ENCODE measurements at places on chromosomes 11 and 22.

DNA sequence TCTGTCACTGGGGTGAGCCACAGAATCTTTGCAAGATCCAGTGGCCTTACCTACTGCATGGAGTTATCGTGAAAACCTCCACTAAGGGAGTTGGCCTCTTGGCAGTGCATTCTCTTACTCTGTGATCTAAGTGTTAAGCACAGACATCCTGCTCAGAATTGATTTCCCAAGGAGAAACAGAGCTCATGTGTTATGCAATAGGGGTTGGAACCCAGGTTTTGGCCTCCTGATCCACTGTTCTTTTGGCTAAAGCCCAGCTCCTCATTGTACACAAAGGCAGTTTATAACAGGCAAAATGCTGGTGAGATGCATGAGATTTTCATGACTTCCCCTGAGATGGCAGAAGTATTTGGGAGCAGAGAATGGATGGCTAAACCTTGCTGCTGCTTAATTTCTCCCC is 11.8 kb downstream of the DTX4 start:
- DNase-seq = no peak

DNA sequence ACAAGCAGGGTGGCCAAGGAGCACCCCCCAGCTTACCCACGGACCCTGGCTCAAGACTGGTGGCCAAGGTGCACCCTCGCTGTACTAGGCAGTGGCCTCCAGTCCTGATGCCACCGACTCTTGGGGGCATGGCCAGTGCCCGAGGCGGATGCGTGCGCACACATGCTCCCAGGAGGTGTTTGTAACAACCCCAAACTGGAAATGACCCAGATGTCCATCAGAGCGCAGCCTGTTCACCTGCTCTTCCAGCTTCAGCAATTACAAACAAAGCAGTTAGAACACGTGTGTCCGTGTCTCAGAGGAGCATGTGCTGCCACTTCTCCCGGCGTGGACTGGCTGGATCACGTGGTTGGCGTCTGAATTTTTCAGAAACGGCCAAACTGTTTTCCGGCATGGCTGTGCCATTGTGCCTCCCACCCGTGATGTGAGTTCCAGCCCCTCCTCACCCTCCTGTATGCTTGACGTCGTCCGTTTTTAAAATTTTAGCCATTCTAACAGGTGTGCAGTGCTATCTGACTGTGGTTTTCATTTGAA is 7.1 kb upstream of the MUC6 start:
- DNase-seq = no peak

DNA sequence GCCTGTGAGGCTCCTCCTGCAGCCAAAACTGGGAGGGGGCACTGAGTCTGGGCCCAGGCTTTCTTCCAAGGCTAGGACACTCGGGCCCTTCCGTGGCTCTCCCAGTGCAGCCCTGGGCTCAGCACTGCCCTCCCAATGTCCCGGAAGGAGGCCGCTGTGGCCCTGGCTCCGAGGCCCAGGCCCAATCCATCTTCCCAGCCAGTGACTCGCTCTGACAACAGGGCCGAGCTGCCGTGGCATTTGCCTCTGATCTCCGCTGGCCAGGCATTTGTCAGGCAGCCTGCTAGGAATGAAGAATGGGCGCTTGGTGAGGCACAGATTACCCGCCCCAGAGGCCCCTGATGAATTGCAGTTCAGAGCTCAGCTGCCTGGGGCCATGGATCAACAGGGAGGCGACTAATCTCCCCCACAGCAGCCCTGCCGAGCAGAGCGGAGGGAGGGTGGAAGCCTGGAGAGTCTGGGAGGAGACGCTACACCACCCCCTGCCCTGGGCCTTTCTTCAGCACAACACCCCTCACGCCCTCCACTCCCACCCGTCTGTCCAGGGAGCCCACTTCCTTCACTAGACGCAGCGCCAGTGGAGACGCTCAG is 8.3 kb downstream of the FXYD2 start:
- DNase-seq = no peak

GRCh38 chr22:37167981-37168647 is 18.4 kb upstream of the IL2RB start:
- DNase-seq = no peak

DNA sequence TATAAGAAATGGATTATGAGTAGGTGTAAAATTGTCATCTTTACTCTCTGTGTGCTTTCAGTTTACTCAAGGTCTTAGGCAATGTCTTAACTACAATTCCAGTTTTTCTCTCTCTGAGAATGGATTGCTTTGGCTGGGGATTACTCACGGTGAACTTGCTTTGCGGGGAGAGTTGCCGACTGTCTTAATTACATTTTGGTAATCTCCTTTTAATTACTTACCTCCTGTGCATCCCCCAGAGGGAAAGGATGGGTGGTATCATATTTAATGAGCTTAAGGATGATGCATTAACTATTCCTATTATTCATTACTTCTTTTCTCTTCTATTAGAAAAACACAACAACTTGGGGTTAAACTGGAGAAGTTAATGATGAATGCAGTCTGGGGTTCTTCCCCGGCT is 159.4 kb downstream of the MPPED1 start:
- DNase-seq = no peak

- DNase-seq = no peak
Observed at GRCh38 chr11:72543849-72544542, 109.7 kb upstream of the CLPB start.

DNA sequence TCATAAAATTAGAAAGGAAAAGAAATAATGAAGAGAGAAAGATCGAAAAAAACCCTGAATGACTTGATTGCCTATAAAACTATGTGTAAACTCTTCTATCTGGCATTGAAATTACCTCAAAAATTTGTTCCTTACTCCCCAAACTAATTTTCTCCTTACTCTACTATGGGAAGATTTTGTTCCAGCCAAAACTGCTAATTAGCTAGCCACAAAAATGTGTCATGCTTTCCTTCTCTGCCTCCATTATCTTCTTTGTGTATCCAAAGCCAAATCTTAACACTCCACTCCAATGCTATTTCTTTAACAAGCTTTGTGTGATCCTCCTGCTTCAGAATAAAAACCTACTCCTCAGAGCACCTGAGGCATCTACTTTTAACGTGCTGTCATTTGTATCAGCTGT is 831.2 kb downstream of the METTL15 start:
- no peak for DNase-seq

GRCh38 chr22:21587803-21588611 is 20.5 kb downstream of the UBE2L3 start:
- DNase-seq = peak; percentile 38

DNA sequence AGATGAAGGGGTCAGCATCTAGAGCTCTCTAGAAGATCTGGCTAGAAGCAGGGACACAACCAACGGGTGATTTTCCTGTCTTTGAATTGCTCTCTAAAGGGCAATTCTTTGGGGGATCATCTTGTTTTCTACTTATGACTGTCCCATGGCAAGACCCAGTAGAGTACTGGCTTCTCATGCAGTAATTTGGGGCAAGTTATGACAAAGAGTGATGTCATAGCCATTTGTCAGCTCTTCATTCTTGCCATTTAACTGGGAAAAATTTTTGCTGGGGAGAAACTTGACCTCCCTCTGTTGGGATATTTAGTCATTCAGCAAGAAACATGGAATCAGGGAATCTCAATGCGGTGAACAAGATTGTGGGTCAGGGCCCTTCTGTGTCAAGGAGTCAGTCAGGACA is 80.4 kb downstream of the SLC1A2 start:
- no peak for DNase-seq

DNA sequence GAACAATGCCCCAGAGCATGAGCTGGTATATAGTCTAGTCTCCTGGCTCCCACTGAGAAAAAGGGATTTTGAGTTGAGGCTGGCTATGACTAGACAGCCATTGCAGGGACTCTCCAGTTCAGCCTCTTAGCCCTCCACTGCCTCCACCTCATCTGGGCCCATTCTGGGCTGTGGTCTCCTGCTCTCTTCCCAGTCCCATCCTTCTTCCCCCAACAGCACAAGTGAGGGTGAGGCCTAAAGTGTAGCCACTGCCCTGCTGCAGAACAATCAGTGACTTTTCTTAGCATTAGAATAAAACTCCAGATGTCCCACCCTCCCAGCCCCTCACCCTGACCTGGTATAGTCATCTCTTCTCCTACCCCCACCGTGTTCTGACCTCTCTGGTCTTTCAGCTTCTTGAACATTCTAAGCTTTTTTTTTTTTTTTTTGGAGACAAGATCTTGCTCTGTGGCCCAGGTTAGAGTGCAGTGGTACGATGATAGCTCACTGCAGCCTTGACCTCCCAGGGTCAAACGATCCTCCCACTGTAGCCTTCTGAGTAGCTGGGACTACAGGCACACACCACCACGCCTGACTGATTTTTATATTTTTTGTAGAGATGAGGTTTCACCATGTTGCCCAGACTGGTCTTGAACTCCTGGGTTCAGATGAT is 4.3 kb downstream of the MED15 start:
- DNase-seq = no peak

GRCh38 chr11:70233511-70233934 is 30.4 kb downstream of the FADD start:
- DNase-seq = no peak

DNA sequence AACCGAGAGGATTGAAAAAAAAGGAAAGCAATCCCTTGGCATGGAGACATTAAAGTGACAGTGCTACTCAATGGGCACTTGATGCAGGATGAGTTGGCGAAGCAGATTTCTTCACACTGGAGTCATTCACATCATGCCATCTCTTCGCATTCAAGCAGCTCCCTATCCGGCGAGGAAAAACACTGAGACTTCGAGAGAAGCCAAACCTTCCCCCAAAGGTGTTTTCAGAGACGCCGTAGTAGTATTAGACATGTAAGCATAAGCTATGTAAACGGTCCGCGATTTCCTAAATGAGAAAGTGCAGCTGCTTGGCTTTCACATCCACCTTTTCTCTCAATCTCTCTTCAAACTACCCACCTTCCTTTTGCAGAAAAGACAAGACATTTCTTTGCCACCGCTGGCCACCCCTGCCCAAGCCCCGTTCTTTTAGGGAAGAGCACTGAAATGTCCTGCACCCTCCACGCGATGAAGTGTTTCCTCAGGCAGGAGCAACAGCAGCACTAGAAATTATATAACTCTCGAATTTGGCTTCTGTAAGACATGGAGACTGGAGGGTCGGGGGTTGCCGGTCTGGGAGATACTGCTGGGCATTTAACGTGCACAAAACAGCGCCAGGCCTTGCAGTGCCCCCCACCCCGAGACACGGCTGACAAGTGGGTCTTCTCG is at the start of gene DLG2:
DLG2 (minus strand) TSS at position 13 of the 666 bp plus-strand sequence.
- DNase-seq = peak; percentile 16

GRCh38 chr22:35484651-35485556 is 55.7 kb upstream of the RASD2 start:
- no peak for DNase-seq

DNA sequence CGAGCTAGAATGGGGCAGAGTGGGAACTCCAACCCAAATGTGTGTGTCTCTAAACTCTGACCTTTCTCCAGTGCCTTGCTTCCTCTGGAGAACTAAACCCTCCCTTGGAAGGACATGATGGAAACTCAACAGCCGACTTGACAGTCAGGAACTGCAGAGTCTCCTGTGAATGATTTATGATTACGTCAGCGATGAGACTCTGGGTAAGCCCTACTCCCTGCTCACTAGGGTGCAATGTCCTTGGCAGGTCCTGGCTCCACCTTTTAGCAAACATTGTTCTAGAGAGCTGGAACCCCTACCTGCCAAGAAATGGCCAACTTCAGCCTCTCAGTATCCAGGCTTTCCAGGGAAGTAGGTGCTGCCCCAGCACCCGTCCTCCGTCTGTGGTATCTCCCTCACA is 96.1 kb upstream of the CD82 start:
- DNase-seq = no peak

GRCh38 chr22:49763138-49763537 is 64.5 kb downstream of the BRD1 start:
- DNase-seq = peak; percentile 3

- no peak for DNase-seq
Observed at GRCh38 chr11:112366777-112367176, 106.1 kb upstream of the PLET1 start.

DNA sequence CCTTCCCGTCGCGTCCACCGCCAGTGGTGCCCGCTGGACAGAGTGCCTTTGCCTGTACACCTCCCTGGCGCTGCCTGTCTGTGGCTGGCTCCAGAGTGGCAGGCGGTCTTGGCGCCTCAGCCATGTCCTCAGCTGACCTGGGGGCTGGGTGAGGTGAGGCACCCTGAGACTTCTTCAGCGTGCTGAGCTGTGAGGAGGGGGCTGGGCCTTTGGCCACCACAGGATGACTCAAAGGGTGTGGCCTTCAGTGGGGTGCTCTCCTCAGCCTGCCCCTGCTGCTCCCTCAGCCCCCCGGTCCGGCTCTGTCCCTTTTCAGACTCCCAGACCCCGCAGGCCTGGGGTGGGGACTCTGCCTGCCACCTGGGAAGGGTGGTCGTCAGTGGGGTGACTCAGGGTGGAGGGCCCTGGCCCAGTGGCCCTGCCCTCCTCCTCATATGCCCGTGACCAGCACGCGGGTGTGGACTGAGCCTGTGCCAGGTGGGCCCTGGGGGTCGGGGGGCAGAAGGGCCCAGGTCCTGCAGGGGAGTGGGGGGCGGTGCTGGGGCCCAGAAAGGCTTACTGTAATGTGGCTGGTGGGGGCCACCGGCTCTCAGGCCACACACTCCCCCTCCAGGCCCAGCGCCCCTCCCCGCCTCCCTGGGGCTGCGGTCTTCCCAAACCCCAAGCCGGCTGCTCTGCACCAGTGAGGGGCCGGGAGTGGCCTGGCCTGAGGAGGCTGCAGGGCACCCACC is 15.9 kb downstream of the CRELD2 start:
- DNase-seq = peak; percentile 64

- no peak for DNase-seq
Observed at GRCh38 chr11:95337175-95337957, 106.4 kb upstream of the SESN3 start.

DNA sequence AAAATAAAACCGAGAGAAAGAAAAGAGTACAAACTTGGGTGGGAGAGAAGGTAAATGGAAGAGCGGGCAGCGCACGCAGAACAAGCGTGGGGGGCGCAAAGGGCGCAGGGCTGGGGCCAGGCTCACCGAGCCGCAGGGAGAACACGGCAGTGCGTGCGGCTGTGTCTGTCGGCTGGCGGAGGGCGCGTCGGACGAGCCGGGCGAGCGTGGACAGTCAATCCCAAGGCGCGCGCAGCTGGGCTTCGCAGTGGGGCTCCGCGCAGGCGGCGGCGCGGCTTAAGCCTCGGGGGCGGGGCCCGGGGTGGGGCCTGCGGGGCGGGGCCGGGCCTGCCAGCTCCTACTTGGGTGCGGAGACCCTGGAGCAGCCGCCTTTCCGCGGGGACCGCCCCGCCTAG is at the start of gene UCP2:
UCP2 (minus strand) TSS at position 249 of the 395 bp plus-strand sequence. CDS start 4,465 bp downstream, outside the sequence.
- DNase-seq = peak; percentile 86

- no peak for DNase-seq
Observed at GRCh38 chr22:19805821-19806212, 45.2 kb downstream of the TBX1 start.

DNA sequence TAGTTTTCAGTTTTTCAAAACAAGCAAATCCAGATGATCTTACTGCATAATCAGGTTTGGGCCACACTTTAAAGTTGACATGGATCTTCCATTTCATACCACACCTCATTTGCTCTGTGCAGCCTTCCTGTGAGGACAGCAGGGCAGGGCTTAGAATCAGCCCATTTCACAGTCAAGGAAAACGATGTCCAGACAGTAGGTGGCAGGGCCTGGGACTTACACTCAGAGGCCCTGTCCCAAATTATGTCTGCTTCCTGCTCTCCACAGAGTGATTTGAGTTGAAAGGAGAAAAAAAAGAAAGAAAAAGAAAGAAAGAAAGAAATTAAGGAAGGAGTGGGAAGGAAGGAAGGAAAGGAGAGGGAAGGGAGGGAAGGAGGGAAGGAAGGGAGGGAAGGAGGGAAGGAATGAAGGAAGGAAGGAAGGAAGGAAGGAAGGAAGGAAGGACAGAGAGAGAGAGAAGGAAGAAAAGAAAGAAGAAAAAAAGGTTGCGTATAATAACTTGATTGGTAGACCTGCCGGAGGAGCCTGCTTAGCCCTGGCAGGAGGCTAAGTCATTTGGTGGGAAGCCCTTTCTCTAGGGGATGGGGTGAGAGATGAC is 23.6 kb downstream of the TSKU start:
- no peak for DNase-seq

- DNase-seq = no peak
Observed at GRCh38 chr11:2945031-2945756, 16.0 kb upstream of the PHLDA2 start.

Measured in natural killer cell (primary cell).